ENCODE measurements at places on chromosomes 16 and 17.

DNA sequence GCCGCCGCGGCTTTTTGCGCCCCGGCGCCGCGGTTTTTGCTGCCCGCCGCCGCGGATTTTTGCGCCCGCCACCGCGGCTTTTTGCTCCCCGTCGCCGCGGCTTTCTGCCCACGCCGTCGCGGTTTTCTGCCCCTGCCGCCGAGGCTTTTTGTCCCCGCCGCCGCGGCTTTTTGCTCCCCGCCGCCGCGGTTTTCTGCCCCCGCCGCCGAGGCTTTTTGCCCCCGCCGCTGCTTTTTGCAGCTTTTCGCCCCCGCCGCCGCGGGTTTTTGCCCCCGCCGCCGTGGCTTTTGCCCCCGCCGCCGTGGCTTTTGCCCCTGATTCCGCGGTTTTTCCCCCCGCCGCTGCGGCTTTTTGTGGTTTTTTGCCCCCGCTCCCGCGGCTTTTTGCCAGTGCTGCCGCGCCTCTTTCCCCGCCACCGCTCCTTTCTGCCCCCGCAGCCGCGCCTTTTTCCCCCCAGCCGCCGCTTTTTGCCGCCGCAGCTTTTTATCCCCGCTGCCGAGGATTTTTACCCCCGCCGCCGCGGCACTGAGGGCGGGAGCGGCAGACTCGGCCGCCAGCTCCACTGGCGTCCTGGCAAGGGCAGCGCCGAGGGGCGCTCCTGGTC is 518.6 kb upstream of the WSB1 start:
- DNase-seq = no peak

DNA sequence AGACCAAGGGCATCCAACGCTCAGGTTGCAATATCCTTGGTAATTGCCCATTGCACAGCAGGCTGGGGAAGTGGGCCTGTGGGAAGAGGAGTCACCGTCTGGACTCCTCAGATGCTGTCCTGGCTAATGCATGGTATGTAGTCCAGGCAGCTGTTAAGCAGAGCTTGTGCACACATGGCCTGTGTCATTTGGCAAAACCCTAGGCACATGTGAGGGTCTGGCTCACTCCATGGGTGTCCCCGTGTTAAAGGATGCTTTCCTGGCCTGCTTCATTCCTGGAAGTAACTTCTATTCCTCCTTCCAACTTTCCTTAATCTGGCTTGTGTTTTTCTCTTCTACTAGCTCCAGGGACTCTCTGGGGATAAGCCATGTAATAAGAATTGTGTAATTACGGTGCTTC is 378.0 kb upstream of the CA10 start:
- no peak for DNase-seq

DNA sequence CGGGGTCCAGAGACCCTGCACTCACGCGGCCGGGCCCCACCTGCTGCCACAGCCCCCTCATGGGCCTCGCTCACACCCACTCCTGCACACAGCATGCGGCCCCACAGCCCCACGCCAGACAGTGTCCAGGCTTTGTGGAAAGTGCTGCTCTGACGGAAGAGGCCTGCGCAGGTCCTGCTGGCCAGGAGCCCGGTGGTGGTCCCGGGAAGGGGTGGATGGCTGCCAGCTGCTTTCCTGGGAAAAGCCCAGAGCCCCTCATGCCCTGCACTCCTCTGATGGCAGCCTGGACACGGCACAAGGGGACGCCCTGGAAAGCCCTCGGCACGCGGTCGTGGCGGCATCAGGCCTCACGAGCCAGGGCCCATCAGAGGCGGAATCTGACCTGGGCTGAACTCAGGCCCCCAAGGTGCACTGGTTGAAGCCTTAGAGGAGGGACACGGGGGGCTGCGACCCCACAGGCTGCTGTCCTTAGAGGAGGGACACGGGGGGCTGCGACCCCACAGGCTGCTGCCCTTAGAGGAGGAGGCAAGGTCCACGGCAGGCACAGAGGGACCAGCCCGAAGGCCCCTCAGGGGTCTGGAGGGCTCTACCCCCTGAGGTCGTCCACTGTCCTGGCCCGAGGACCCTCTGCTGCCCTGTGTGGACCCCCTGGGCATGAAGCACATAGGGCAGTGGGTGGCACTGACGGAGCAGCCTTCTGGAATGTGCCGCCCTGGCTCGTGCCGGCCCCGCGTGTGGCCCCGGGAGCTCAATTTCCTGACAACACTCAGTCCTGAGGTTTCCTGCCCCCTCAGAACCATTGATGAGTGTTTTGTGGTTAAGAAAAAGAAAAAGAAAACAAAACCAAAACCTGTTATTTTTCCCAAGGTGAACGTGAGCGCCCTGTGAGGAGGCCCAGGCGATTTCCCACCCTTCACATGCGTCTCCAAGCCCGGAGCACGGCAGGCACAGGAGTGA is 22.1 kb downstream of the SOX8 start:
- DNase-seq = no peak

GRCh38 chr17:69061721-69062556 is 1.2 kb upstream of the ABCA9 start:
- DNase-seq = no peak

DNA sequence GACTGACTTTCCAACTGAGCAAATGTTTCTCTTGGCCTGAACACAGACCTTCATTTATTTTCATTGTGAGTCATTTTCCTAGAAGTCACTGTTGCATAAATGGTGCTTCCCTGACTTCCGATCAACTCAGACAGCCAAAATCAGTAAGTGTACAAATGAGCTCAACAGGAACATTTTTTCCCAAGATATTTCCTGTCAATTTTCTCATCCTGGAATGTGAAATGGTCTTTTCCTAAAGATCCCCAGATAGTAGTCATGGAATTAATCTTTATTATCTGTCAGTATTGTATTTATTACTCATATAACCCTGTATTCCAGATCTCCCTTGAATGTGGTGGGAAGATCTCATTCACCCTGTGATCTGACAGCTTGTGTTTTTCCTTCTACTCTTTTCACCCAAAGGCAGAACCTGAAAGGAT is 360.3 kb upstream of the KIF2B start:
- DNase-seq = no peak

- no peak for DNase-seq
These were observed 238.7 kb upstream of the CIBAR2 start for GRCh38 chr16:85350973-85351372.

DNA sequence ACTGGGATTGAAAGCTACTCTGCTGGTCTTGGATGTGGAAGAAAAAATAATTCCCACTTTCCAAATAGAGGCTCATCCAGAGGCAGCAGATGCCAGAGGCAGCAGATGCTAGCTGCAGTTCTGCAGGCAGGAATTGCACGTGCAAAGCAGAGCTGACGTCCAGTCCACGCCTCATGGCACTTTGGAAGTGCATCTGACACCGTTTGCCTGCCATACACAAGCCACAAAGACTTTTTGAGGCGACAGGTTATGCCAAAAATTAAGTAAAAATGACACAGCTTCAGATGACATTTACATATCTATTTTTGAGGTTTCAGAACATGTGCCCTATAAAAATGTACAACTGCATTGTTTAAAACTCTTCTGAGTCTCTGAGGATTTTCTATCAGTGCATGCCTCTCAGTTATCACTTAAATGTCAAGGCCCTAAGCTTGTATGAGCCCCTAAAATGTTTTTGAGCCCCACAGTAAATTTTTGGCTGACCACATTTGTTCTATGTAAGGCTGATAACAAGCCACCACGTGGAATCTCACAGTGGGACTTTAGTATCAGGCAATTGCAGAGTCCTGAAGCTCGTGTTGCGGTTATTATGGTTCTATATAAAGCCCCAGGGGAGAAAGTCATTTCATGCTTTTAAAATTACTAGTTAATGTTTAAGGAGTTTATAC is 239.2 kb downstream of the PRKCA start:
- DNase-seq = no peak

DNA sequence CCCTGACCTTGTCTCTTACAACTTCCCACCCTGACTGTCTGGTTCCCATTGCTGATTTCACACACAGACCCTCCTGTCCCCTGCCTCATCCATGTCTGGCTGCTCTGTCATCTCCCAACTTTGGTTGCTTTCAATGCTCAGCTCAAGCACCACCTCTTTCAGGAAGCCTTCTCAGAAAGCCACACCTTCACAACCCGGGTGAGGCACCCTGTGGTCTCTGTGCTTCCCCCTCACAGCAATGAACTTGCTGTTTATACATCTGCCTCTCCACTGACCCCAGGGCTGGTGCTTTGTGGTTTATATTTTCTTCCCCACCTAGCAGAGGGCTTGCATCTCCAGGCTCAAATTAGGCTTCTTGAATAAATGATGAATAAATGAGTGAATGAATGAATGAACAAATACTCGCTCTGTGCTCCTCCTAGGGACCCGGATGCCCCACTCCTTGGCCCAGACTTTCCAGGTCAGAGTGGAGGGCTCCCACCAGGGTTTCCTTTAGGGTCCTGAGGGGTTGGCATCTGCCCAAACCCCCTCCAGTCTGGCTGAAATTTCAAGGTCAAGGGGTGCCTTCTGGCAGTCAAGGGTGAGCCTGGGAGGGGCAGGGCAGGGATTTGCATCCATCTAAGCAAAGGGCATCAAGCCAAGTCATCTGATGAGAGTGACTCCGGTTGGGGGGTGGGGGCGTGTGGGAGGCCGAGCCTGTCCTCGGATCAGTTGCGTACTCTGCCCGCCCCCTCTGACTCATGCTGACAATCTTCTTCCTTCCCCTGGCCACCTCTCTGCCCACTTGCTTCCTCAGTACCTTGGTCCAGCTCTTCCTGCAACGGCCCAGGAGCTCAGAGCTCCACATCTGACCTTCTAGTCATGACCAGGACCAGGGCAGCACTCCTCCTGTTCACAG is at the start of gene ITGAX:
ITGAX (plus strand) TSS at position 783 of the 898 bp plus-strand sequence; CDS start at position 862, 79 bp downstream.
- peak; percentile 21 for DNase-seq

- no peak for DNase-seq
These were observed 237.4 kb upstream of the TOM1L1 start for GRCh38 chr17:54662978-54663876.

- DNase-seq = no peak
These were observed 18.3 kb downstream of the EARS2 start for GRCh38 chr16:23538919-23539278.

DNA sequence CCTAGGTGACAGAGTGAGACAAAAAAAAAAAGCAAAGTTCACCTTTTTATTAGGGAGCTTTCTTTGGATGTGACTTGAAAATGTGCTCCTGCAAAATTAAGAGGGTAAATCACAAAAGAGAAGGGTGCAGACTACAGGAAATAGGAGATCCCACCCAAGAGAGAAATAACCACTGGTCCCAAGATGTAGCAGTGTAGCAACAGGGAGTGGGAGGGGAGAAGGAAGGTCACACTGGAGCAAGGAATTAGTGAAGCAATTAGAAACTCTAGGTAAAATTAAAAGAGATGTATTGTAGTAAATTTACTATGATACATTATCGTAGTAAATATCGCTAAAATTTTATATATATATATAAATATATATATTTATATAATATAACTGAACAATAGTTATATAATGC is 12.3 kb upstream of the SPN start:
- no peak for DNase-seq
